ENCODE measurements at places on chromosomes 16 and 17.

GRCh38 chr16:24013864-24014645 lies 178.3 kb downstream of the PRKCB start:
- no peak for DNase-seq

DNA sequence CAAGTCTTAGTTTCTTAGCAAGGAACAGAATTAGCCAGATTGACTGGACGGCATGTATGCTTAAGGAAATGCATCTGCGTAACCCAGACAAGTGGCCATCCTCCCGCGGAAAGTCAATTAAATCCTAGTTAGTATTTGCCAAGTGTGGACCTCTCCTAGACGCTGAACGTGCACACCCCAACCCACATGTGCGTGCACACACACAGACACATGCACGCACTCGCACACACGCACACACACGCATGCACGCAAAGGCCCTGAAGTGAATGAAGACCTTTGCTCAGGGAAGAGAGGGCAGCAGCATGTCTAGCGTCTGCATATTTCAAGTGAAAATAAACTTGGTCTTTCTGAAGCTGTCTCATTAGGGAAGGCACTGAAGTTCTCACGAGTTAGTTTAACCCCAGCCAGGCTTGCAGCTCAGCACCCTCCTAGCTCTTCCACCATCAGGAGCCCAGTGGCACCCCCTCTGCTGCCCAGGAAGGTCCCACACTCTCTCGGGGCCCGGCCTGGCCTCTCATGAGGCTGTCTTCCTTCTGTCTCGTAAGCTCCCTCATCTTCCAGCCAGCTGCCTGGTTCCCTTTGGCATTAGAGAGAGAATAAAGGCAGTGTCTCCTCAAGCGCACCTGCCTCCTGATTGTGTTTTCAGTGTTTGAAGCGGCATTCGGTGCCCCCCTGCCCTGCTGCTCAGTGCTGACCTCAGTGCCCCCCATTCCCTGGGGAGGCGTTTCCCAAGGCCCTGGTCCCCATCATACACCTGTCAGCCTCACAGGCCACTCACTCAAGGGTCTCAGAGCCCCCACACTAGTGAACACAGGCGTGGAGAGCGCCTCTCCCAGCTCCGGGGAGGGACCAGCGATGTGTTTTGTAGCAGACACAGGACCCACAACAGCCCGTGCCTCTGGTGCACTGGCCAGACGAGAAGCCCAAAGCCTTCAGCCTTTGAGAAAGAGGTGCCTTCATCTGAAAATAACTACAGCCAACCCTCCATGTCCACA lies 52.2 kb upstream of the CHMP6 start:
- no peak for DNase-seq

DNA sequence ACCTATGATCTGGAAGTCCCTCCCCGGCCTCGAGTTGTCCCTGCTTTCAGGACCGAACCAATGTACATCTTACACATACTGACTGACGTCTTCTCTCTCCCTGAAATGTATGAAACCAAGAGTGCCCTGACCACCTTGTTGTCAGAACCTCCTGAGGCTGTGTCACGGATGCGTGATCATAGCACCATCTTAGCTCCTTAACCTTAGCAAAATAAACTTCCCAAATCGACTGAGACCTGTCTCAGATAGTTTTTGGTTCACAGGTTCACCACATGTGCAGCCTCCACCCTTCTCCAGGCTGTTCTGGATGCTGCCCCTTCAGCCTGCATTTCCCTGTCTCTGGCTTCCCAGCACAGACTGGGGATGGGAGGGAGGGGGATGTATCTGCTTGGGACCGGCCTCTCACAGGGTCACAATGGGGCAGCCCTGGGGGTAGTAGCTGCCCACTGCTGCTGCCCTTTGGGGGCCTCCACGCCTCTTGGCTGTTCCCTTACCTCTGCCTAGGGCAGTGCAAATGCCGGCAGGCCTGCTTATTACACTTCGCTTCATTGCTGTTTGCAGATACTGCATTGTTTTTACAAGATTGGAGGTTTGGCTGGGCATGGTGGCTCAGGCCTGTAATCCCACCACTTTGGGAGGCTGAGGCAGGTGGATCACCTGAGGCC lies 69.8 kb downstream of the NT5M start:
- no peak for DNase-seq

DNA sequence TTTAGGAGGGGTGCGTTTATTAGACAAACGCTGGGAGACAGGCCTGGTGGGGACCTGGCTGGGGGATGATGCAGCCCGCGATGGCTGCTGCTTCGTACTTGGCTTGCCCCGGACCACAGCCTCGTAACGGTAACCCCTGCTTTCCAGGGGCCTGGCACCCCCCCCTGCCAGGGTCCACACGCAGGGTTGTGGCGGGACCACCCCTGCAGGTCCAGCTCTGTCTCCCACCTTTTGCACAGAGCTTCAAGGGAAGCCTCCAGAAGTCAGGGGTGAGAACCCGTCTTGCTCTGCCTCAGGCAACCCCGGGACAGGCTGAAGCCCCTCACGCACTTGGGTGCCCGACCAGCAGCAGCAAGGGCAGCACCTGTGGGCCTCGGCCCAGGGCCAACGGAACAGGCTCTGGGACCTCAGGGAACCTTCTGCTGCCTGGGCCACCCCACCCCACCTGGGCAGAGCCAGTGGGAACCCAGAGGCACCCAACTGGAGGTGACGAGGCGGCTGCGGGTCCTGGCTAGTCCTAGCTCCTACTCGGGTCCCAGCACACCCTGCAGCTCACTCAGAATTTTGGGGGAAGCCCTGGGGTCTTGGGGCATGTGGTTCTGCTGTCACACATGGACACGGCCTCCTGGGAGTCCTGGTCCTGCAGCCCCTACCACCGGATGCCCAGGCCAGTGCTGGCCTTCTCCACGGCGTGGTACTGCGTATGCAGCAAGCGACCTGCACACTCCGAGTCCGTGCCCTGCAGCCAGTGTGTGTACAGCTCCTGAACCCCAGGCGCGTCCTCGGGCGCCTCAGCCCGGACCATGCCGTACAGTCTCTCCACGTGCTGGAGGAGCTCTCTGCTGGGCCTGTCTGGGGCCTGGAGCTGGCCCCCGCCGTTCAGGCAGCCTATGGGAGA lies 3.1 kb downstream of the HAGHL start:
- DNase-seq: no peak

DNA sequence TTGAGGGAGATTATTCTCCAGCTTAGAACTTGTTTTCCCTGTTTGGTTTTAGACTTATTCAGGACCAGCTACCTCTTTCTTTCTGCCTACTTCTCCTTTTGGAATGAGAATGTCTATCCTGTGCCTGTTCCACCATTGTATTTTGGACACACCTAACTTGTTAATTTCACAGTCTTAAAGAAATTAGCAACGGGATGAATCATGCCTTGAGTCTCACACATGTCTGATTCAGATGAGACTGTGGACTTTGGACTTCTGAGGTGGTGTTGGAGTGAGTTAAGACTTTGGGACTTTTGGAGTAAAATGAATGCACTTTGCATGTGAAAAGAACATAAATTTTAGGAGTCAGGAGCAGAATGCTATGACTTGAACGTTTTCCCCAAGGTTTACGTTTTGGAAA lies 581.4 kb downstream of the CDH11 start:
- no peak for DNase-seq

- DNase-seq: peak; percentile 12
Measured at GRCh38 chr16:24309258-24310142, 53.4 kb downstream of the CACNG3 start.

DNA sequence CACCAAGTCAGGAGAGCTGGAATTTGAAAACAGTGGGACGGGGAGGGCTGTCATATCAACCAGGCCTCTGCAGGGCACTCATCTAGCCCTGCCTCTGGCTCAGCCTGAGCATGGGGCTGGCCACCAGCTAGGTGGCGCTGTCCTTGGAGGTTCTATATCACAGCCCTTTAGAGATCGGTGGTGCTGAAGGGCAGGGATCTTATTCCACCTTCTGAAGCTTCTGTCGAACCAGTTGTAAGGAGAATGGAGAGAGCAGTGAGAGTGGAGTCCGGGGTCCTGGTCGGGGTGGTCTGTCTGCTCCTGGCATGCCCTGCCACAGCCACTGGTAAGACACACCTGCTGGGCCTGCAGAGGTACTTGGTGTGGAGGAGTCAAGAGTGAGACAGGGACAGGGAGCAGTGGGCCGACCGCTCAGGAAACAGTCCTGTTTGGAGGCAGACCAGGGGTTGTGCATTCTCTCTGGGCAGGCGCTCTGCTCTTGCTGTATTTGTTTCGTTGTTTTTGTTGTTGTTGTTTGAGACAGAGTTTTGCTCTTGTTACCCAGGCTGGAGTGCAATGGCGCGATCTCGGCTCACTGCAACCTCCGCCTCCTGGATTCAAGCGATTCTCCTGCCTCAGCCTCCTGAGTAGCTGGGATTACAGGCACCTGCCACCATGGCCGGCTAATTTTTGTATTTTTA lies at the start of gene CES3:
TSS of gene CES3 (plus strand) at position 202 of the 680 bp plus-strand sequence. CDS start at position 244, 42 bp downstream.
- no peak for DNase-seq

GRCh38 chr16:80804526-80805383 lies at the start of gene CDYL2:
Gene CDYL2, minus strand, starts transcription at chr16:80804598. Its CDS starts 425 bp downstream, at chr16:80804173.
- DNase-seq: no peak

DNA sequence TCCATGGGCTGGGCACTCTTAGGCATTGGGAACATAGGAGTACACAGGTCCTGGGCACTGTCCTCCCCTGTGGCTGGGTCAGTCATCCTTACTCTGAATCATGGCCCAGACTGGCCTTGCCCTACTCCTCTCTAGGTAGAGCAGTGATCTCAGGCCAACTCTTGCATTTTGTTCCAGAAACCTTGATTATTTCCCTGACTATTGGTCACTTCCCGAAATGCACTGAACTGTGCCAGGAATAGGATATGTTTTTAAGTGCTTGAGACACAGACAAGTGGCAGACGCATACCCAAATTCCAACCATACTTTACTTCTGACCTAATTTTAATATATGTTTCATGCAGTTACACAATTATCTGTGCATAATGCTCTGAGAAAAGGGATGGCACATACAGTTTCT lies 10.3 kb downstream of the KRABD2 start:
- no peak for DNase-seq

DNA sequence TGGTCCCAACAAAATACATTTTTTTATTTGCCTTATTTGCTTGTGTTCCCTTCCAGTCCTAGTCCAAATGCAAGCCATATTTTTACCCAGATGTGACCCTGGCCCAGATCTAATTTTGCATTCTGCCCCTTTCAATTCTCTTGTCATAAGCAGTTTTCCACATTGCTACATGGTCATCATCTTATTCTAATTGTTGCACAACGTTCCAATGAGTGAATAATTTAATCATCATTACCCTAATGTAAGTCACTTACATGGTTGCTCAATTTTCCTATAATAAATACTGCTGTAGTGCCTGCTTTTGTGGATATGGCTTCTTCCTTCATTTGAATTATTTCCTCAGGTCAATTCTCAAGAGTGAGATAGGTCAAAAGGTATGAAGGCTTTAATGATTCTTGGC lies 12.8 kb downstream of the RSAD1 start:
- DNase-seq: no peak

- no peak for DNase-seq
Measured at GRCh38 chr17:82334204-82334621, 647 bp upstream of the SECTM1 start.

GRCh38 chr17:79131701-79132100 lies 57.1 kb downstream of the ENGASE start:
- no peak for DNase-seq

DNA sequence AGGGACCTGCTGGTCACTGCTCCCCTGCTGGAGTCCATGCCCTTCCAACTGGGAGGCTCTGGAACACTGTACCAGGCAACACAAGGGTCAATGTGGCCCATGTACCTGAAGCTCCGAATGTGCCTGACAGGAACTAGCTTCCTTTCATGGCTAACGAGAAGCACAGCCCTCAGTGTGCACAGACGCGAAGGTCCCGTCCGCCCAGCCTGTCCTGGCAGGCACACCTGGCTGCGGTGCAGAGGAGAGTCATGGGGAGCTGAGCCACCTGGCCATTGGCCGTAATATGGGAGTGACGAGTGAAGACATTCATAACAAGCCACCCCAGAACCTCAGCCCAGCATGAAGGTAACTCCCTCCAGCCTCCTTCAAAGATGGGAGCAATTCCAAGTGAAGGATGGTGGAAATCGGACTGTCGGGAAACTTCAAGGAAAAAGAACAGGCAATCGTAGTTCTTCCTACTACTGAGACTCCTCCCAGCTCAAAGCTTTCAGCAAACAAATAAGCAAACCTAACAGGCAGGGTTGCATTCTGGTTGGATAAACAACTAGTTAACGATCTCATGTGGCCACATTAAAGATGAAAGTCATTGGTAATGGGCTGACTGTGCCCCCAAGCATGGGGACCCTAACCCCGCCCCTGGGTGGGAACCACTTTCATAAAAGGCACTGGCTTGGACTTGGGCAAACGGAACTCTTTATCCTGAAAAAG lies 13.2 kb downstream of the TMEM11 start:
- DNase-seq: no peak

DNA sequence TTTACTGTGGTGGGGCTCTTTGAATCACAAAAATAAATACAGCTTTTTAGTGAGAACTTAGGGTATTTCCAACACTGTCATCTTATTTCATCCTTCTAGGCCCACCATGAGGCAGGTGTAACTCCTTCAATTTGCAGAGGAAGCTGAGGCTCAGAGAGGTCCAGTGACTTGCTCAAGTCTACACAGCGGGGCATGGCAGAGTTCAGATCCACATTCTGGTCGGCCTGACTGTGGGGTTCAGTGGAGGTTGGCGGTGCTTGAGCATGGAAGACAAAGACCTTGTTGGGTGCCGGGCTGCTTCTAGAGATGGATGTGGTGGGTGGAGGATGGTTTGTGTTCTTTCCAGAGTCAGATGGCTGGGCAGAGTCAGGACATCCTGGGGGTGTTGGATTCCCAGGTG lies 39.8 kb downstream of the PLCG2 start:
- no peak for DNase-seq

DNA sequence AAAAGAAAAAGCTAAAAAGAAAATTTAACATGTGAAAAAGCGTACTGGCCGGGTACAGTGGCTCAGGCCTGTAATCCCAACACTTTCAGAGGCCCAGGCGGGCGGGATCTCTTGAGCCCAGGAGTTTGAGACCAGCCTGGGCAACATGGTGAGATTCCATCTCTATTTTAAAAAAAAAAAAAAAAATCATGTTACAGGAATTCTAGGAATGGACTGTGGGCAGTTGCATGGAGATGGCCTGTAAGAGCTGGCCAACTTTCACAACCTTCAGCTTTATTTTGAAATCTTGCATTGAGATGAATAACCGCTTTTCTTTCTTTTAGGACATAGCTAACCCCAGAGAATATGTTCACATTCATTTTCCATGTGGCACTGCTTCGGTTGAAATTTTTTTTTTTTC lies 8.2 kb upstream of the CIAO3 start:
- no peak for DNase-seq

- DNase-seq: no peak
Measured at GRCh38 chr16:70250748-70251628, 752 bp downstream of the EXOSC6 start.

GRCh38 chr17:3715296-3715695 lies 8.4 kb upstream of the HASPIN start:
- DNase-seq: no peak

- no peak for DNase-seq
Measured at GRCh38 chr16:2949705-2950352, 14.2 kb upstream of the KREMEN2 start.

DNA sequence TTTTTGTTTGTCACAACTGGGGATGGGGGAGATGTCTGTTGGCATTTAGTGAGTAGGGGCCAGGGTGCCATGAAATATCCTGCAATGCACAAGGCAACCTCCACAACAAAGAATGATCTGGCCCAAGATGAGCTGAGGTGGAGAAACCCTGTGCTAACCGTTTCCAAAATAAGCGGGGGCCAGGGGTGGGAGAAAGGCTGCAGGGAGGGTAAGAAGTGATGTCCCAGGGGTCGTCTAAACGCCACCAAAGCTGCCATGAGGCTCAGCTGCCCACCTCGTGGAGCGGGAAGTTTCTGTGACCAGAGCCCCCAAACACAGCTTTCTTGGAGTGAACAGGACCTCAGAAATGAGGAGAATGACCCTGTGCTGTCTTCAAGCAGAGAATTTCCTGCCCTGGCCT lies 76.5 kb upstream of the CDH5 start:
- no peak for DNase-seq

Measured in epithelial cell of prostate (primary cell).